ENCODE measurements at places on chromosomes 2 and 18. TPM values are rescaled to one million over a fixed set of nuclear protein-coding genes. Genes with fewer than 3 reads are reported as not detected.

Gene INPP5D
- total RNA-seq: 0.50 TPM

Gene KCNJ3
- total RNA-seq: not detected

Gene ONECUT2
- total RNA-seq: 1.8 TPM

Gene EML6
- total RNA-seq: 0.95 TPM

Gene MYCN
- 0.08 TPM for total RNA-seq

Gene TAF4B
- 13.2 TPM for total RNA-seq

Gene GPR39
- total RNA-seq: 0.32 TPM

Gene TIMM21
- 53.0 TPM for total RNA-seq

Gene RAPGEF4
- 5.4 TPM for total RNA-seq

Gene CNTNAP5
- total RNA-seq: not detected

Gene SPHKAP
- total RNA-seq: not detected

Gene C2orf80
- 0.45 TPM for total RNA-seq

Gene SPR
- total RNA-seq: 200 TPM

Gene MC4R
- not detected for total RNA-seq

Gene RGPD3
- not detected for total RNA-seq

Gene GCG
- total RNA-seq: not detected

Gene SAG
- total RNA-seq: not detected

Gene SERPINB11
- not detected for total RNA-seq

Gene TBR1
- total RNA-seq: not detected

Gene CYRIA
- 0.05 TPM for total RNA-seq

Gene KATNAL2
- total RNA-seq: 10.0 TPM

Gene CHRNG
- total RNA-seq: not detected

Gene ATP8B1
- 0.90 TPM for total RNA-seq

Gene TOGARAM2
- total RNA-seq: not detected

Gene SCG2
- total RNA-seq: 5.9 TPM

Gene EVA1A
- 7.4 TPM for total RNA-seq

Gene IGFBP5
- total RNA-seq: 0.48 TPM

Gene UGT1A3
- total RNA-seq: not detected

Gene HSBP1L1
- total RNA-seq: 28.1 TPM

Gene SP9
- 0.11 TPM for total RNA-seq

Gene ABCG5
- total RNA-seq: 0.08 TPM

Gene CPLX4
- total RNA-seq: not detected

Gene SCN2A
- total RNA-seq: not detected

Gene CENPA
- 23.0 TPM for total RNA-seq

Gene MTIF2
- 108 TPM for total RNA-seq

All from SK-MEL-5 (cell line).